ENCODE measurements at places on chromosomes 16 and 17. TPM values are rescaled to one million over a fixed set of nuclear protein-coding genes. Genes with fewer than 3 reads are reported as not detected.
A peak's percentile ranks its signal among the peaks of the same experiment; 100 is the strongest.

DNA sequence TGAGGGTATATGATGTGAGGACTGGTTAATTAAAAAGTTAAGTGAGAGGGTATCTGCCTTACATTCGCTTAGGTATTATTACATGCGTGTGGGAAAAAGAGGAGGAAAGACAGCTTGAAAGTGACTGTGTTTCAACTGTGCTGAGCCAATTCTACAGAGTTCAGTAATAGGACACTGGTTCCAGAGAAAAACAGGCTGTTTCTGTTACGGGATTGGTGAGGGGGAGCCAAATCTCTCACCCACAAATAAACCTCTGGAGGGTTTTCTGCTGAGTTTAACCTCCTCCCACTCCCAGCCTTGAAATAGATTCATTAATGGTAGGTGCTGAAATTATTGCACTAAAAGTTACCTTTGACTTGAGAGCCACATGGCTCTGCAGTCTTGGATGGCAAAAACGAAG lies 3.9 kb upstream of the KRT26 start:
- no peak for DNase-seq

- no peak for DNase-seq
Measured at GRCh38 chr16:75080205-75081029, 36.2 kb downstream of the LDHD start.

GPRC5C gene
- total RNA-seq = 37.2 TPM

DNA sequence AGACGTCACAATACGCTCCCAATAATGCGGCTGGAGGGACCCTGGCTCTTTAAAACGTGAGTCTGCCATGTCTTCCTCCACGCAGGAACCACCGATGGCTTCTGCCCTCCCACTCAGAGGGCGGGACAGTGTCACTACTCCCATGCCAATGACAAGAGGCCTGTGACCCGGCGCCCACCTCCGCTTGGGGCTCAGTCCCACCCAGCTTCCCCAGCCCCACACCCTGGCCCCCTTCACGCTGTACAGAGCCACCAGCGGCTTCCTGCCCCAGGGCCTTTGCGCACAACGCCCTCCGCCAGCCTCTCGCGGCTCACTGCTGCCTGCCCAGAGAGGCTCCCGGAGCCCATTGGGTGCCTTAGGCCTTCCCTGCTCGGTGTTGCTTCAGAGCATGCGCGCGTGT lies 29.5 kb upstream of the ZNF469 start:
- DNase-seq = no peak

DNA sequence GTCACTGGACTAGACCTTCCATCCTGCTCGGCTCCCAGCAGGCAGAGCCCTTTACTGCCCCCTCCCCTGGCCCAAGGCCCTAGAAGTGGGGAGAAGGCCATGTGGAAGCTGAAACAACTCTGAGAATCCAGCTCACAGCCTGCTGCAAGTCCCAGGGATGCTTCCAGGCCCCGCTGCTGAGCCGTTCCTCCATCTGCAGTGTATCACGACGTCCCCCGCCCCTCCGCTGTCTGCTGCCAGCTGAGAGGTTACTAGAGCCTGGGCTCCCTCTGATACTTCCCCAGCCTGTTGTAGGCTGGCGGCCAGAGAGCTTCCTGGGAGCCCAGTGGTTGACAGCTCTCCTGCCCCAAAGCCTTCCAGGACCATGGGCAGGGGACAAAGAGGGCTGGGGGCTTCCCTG lies 118.2 kb downstream of the MGAT5B start:
- DNase-seq = no peak

GRCh38 chr17:81037798-81038733 lies 3.1 kb downstream of the BAIAP2 start:
- peak; percentile 77 for DNase-seq

LLGL2 gene
- 4.1 TPM for total RNA-seq

DNA sequence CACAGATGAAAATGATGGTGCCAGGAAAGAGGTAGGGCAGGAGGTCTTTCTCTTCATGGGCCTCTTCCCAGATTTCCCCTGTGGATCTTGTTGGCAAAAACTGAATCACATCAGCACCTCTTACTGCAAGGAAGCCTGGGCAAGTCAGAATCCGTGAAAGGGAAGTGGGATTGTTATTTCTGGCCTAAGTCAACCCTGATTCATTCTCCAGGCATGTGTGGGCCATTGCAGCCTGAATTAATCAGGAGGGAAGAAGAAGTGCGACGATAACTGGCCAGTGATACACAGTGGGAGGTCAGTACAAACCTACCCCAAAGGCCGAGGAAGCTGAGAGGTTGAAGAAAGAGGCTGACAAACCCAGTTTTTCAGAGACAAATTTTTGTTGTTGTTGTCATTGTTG lies 17.9 kb upstream of the NSMCE1 start:
- no peak for DNase-seq

DNA sequence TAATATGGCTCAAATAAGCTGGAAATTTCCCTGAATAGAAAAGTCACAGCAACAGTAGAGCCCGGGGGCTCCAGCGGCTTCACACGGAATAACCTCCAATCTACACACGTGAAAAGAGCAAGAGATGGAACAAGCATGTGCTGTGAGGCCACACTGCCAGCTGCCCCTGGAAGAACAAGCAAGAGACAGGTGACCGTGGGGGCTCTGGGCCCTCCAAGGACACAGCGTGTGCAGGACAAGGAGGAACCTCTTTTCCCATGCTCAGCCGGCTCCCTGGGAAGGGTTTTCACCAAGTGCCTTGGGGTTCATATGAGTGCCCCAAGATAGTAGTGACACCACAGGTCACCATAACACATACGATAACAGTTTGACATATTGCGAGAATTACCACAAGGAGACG lies 110.2 kb upstream of the ZNF750 start:
- no peak for DNase-seq
